Epithelial cell of proximal tubule (primary cell): ENCODE measurements at places on chromosomes 11 and 22. TPM values are rescaled to one million over a fixed set of nuclear protein-coding genes. Genes with fewer than 3 reads are reported as not detected.
A peak's percentile ranks its signal among the peaks of the same experiment; 100 is the strongest.

CLDN5 gene
- 0.29 and 1.2 TPM in 2 replicates for total RNA-seq

TRPM5 gene
- not detected in 2 replicates for total RNA-seq

IGLL1 gene
- total RNA-seq = not detected in 2 replicates

IRAG1 gene
- 0.07 TPM in 1 of 2 replicates, not detected in the other for total RNA-seq

GTSE1 gene
- total RNA-seq = 18.2 and 35.8 TPM in 2 replicates

C11orf97 gene
- not detected in 2 replicates for total RNA-seq

PATE4 gene
- total RNA-seq = not detected in 2 replicates

OR6T1 gene
- total RNA-seq = not detected in 2 replicates

DNA sequence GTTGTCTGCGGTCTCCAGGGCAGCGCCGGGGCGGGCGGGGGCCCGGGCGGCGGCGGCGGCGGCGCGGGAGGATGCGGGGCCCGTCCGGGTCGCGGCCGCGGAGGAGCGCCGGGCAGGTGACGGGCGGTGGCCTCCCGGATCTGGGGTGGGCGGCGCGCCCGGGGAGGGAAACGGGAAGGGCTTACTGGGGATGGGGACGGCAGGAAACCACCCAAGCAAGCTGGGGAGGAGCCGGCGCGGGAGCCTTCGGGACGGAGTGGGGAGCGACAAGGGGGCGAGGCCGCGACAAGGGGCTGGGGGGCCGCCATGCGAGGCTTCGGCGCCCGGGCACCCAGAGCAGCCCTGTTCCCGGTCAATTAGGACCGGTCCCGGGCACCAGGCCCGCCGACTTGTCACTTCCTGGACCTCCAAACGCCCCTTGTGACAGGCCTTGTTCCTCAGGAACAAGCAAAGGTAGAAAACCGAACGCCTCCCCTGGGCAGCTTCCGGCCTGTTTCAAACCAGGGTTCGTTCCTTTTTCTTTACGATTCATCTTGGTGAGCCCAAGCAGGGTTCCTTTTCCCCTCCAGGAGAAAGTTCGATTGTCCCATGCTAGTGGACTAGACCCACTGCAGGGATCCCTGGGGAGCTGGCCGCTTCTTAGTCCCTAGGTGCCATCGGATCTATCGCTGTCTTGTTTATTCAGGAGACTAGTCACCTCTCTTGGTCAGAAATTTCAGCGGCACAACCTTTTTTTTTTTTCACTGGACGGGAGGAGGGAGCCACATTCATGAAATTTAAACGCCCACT lies 492 bp downstream of the JHY start:
- no peak for DNase-seq

DNA sequence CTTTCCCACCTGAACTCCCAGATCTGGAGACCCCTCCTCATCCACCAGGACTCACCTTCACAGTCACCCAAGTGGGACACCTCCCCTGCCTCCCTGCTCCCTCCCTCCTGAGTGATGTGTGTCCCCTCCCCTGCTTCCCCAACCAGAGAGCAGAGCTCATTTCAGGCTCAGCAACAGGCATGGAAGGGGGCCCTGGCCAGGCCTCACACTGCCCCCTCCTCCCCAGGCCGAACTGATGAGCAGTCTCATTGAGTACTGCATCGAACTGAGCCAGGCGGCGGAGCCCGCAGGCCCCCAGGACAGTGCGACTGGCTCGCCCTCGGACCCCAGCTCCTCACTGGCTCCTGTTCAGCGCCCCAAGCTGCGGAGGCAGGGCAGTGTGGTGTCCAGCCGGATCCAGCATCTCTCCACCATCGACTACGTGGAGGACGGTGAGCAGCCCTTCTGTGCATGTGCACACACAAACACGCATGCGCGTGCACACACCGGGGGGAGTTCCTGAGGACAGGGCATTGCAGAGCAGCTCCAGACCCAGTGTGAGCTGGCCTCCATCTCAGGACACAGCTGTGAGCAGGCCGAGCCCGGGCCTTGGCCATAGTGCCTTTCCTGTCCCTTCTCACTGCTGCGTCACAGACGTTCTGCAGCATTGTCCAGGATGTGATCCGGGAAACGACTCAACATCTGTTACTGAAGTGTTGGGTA lies 17.8 kb upstream of the NEAT1 start:
- DNase-seq = no peak

GRCh38 chr11:121671283-121672168 lies 218.8 kb upstream of the SORL1-AS1 start:
- DNase-seq = no peak

DNA sequence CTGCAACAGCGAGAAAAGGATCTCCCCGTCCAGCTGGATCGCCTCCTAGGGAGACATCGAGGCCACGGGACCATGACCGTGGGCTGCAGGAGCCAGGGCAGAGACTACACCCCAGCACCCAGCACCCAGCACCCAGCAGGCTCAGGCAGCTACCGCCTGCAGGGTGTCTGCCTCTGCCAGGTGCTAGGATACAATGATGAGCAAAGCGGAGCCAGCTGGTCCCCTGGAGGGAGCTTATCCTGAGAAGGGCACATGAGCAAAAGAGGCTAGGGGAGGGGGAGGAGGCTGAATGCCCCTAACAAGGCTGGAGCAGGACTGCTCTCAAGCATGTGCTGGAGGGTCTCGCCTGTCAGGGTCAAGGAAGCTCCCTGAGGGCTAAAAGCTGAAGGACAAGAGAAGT lies 4.8 kb upstream of the CASTOR1 start:
- no peak for DNase-seq

- DNase-seq = no peak
Observed at GRCh38 chr11:132874638-132875037, 657.7 kb downstream of the OPCML start.

- peak; percentile 98 for DNase-seq
Observed at GRCh38 chr11:130166457-130166784, 6.8 kb downstream of the ST14 start.

DNA sequence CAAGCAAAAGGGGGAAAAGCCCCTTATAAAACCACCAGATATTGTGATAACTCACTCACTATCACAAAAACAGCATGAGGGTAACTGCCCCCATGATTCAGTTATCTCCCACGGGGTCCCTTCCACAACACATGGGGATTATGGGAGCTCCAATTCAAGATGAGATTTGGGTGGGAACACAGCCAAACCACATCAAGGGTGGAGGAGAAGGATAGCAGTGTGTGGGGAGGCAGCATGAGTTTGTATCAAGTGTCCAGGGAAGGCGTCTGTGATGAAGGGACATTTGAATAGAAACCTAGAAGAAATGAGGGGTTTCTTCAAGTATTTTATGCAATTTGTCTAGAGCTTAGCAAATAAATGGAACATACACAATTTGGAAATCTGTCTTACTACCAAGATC lies 98.2 kb downstream of the SLC1A2 start:
- no peak for DNase-seq

GRCh38 chr11:7964873-7965272 lies 374 bp downstream of the NLRP10 start:
- DNase-seq = no peak

DNA sequence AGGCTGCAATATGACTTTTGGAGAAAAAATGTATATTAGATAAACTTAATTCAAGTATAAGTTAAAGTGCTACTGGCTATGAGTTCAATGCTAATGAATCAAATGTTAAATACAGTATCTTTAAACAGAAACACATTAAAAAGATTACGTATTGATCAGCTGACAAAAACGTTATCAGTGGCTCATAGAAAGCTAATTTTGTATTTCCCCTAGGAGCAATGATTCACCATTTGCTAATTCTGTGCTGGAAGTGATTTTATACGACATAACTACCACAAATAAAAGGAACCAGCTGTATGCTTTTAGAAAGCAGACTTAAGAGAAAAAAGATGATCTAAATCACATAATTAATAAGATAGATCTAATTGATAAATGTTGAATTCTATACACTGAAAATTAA lies 43.6 kb downstream of the MRE11 start:
- DNase-seq = no peak

DNA sequence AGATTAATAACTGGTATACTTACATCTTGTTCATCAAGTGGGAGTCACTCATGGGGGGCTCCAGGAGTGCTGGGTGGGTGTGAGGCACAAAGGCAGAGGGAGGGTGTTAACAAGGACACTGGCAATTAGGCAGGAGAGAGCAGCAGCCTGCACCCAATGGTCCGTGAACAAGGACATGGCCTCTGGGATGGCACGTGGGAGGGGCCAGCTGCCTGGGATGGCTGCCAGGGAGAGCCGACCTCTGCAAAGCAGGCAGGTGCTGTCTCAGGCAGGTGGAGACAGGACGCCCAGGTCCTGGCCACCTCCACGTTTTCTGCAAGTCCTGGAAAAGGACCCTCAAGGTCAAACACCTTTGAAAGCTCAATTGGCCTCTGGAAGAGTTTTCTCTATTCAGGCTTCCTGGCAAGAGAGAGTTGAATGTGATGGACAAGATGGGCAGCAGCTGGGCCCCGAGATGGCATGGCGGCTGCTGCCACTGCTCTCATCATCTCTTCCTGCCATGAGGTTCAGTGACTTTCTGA lies 257.1 kb downstream of the BUD13 start:
- no peak for DNase-seq

DNA sequence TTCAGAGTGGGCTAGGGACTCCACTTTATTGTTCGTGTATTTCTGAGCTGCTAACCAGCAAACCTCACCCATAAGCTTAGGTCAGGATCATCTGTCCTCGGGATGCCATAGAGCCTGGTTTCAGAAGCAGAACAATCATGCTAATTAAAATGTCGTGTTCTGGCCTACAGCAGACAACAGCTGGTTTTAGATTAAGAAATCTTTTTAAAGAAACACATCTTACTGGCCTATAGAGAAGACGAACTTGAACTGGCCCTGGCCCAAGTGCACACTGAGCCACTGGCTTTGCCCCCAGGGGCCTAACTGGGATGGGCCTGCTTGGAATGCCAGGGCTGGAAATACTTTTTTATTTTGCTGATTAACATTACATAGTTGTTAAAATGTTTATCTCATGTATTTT lies 63.2 kb downstream of the ALX4 start:
- DNase-seq = no peak

- DNase-seq = no peak
Observed at GRCh38 chr11:105821372-105821771, 200.7 kb downstream of the MSANTD4 start.

DNA sequence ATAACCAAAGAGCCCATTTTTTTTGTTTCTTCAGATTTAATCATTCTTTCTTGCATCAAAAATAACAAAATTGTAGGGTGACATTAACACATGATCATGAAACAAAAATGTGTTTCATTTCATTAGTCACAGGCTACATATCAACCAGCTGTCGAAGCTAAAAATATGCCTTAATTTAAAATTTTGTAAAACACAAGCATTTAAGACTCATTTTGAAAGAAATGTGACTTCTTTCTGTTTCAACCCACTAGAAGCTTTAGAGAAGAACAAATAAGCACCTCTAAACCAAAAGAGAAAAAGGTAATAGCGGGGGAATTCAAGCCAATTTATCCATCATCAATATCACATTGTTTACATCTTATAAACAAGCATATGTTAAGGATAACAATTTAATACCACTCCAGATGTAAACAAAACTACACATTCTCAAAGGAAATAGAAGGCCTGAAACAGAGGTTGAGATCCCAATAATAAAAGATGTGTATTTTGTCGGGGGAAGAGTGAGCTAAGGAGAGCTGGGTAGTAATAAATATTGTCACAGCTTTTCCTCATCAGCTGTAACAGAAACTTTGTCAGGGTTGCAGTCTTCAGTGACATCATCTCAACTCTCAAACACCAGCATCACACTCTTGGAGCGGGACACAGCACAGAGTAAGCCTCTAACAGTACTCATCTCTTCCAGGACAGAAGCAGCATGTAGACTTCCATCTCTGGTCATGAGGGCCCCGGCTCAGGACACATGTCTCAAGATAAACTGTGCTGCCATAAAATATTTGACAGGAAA lies 42.0 kb downstream of the ALG9 start:
- DNase-seq = no peak

DNA sequence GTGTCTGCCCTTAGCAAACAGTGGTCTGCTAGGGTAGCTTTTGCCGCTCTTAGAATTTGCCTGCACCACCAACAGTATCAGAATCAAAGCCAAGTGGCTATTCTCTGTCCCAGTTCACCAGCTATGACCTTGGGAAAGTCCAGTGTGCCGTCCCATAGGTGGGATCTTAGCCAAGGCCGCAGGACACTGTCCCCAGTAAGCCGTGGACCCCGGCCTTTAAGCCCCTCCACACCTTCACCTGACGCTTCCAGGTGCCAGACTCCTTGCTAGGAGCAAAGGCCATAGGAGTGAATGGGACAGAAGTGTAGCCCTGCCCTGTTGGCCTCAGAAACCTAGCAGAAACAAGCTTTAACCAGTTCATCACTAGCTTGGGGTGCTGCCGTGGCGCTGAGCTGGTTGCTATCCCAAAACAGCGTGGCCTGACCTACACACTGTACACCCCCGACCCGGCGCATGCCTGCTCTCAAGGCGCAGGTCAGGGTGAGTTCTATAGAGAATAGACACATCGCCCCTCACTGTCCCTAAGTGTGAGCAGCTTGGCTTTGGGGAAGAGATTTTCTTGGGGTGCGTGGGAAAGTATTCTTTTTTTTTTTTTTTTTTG lies 4.5 kb downstream of the FADD start:
- no peak for DNase-seq

DNA sequence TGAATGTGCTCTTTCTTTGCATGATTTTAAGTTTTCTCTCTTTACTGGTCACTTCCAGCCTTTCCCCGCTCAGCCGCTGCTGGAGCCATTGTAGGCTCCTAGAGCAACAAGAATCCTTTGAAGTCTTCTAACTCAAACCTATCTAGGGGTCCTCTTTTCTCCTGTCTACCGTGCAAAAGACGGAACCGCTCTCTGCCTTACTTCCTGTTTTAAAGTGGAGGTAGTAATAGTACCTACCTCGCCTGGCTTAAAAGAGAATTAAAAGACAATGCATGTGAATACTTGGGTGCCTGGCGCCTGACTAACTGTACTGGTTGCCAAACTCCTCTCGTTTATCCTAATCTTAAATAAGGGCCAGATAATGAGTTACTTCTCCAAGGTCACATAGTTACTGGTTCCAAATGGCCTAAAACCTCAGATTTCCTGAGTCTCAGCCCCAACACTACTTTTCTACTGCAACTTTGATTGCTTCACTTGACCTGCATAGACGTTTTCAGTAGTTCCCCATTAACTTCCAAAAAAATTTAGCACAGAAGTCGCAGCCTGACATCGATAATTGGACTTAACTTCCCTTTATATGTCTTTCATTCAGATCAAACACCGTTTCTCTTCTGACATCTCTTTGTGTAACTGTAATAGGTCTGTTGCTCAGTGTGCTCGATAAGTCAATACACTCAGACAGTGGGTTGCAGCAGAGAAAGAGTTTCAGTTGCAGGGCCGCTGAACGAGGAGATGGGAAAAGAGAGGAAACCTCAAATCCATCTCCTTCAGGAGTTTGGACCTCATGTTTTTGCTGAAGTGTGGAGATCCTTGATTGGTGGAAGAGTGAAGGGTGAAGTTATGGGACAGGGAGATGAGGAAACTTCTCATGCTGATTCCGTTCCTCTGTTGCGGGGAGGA lies 891 bp downstream of the SAMM50 start:
- DNase-seq = no peak
